CD4-positive, alpha-beta T cell treated with Interleukin-15 for 1 hour (primary cell): ENCODE measurements at places on chromosomes 7 and 10.
A peak's percentile ranks its signal among the peaks of the same experiment; 100 is the strongest.

DNA sequence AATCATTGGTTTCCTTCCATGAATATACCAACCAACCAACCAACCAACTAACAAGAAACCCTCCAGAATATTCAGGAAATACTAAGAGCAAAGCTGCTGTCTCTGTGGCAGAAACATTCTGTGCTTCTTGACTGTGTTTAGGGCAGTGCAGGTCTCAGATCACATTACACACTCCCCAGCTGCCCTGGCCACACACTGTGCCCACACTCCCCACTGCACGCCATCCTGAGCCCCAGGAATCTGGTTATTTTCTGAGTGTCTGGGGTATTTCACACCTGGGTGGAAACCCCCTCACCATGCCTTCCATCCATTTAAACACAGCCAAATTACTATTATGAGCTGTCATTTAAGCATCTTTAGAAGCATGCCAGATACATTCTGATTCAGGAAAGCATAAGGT lies 183.7 kb upstream of the ANK3 start:
- DNase-seq = no peak

- no peak for DNase-seq
Observed at GRCh38 chr7:107167483-107168232, 1.1 kb upstream of the HBP1 start.

GRCh38 chr7:40918701-40919271 lies 784.0 kb downstream of the SUGCT start:
- no peak for DNase-seq

DNA sequence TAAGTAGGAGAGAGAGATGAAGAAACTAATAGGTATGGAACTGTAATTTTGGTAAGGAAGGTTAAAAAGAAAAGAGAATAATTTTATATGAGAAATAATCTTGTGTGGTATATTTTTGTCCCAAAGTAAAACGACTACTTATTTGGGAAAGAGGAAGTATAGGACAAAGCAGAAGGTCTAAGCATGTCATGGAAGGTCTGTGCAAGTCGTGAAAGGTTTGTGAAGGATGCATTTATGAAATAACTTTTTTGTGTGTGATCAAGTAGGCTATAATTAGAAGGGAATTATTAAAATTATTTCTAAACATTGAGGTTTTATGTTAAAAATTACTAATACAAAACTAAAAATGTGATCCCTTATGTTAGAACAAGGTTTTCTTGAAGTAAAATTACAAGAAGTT lies 63.3 kb downstream of the ZNF783 start:
- DNase-seq = no peak

GRCh38 chr10:116146372-116147140 lies 126.5 kb downstream of the GFRA1 start:
- no peak for DNase-seq

GRCh38 chr7:108406222-108406890 lies 49.9 kb downstream of the NRCAM start:
- DNase-seq = no peak

DNA sequence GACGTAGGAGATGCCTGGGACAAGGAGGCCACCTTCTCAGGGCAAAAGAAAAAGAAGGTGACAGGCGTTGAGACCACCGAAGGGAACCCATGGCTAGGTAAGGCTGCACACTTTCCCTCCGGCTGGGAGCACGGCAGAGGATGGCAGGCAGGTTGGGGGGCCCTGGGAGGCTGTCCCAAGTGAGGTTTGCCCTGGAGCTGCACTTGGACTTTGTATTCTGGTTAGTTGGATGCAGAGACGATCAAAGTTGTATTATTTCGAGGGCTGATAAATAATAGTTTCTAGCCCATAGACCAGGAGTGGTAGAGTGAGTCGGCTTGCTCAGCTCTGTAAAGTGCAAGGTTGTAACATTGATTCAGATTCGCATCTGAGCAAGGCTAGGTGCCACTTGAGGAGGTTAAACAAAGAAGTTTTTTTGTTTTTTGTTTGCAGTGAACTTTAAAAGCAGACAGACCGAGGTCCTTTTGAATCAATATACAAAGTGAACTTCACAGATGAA lies 608 bp downstream of the ENTPD7 start:
- DNase-seq = no peak

- DNase-seq = no peak
Observed at GRCh38 chr10:33476757-33477273, 142.3 kb upstream of the NRP1 start.

GRCh38 chr7:133723044-133723443 lies 404.1 kb upstream of the LRGUK start:
- DNase-seq = no peak

- no peak for DNase-seq
Observed at GRCh38 chr7:101996876-101997275, 179.4 kb downstream of the CUX1 start.

- DNase-seq = no peak
Observed at GRCh38 chr10:101595591-101596433, 7.7 kb downstream of the DPCD start.

GRCh38 chr10:102102421-102102820 lies 17.7 kb downstream of the LDB1 start:
- DNase-seq = no peak

DNA sequence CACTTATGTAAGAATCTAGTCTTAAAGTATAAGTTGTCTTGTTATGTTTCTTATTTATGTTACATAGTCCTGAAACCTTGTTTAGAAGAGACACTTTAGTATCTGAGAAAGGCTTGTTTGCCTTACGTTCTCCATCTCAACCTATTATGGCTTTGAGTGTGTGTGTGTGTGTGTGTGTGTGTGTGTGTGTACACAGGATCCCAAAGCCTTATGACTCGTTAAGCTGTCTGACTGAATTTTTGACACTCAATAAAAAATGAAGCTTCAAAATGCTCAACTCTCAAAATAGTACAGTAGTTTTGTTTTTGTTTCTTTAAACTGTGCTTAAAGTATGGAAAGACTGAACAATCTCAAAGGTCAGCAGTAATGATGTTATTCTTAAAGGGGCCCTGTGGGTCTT lies 18.0 kb downstream of the CALU start:
- no peak for DNase-seq

DNA sequence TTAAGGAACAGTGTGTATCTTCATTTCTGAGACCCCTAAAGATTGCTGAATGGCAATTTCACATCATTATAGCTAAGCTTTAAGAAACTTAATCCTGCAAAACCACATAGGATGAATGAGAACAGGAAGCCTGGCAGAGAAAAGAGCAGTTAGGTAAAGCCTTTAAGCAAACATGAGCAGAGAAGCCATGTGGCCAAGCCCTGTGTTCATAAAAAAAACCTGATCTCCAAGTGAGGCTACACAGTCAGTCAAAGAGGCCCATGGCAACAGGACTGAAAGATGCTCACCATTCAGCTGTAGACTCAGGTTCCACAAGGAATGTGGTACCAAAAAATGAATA lies 9.3 kb downstream of the LIPA start:
- DNase-seq = no peak

- no peak for DNase-seq
Observed at GRCh38 chr10:29386342-29386999, 97.6 kb downstream of the LYZL1 start.

DNA sequence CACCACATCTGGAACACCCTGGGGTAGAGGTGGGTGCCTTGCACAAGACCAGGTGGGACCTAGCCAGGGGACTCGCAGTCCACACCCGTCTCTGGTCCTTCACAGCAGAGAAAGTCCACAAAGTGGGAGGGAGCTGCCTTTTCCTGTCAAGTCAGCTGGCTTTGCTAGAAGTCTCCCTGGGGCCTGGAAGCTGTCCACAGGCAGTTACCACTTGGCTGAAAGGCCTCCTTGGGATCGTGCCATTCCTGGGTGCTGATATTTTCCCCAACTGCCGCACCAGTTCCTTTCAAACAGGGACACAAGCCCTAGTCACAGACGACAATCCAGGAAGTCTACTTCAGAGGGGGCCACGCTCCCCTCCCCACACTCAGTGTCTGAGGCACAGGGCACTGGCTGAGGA lies 75.4 kb downstream of the AFAP1L2 start:
- no peak for DNase-seq

- no peak for DNase-seq
Observed at GRCh38 chr10:86251426-86251825, 115.2 kb downstream of the GRID1 start.

- DNase-seq = no peak
Observed at GRCh38 chr10:96044736-96045135, 1.4 kb downstream of the CCNJ start.

DNA sequence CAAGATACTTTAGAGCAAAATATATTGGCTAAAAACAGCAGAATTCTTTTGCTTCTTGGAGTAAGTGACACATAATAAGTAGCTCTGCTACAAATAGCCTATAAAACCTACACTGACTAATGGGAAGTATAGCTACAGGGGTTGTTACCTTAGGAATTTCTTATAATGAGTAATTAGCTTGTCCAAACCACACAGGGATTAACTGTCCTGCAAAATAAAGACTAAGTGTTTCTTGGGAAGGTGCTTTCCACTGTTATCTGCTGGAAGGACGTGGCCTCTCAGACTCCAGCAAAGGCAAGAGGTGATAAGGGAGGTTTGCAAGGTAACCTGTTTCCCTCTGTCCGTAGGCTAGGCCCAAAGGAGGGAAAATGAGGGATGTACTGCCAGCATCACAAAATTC lies 302.4 kb downstream of the DOCK4 start:
- no peak for DNase-seq

GRCh38 chr7:111839261-111839660 lies 277.0 kb upstream of the IMMP2L start:
- no peak for DNase-seq

GRCh38 chr7:1160670-1161021 lies 650 bp upstream of the ZFAND2A start:
- no peak for DNase-seq

- DNase-seq = no peak
Observed at GRCh38 chr7:151242159-151243044, 6.1 kb downstream of the SMARCD3 start.

- DNase-seq = no peak
Observed at GRCh38 chr10:3896161-3896560, 111.2 kb upstream of the KLF6 start.

GRCh38 chr10:22620140-22620857 lies 94.1 kb downstream of the PIP4K2A start:
- no peak for DNase-seq

DNA sequence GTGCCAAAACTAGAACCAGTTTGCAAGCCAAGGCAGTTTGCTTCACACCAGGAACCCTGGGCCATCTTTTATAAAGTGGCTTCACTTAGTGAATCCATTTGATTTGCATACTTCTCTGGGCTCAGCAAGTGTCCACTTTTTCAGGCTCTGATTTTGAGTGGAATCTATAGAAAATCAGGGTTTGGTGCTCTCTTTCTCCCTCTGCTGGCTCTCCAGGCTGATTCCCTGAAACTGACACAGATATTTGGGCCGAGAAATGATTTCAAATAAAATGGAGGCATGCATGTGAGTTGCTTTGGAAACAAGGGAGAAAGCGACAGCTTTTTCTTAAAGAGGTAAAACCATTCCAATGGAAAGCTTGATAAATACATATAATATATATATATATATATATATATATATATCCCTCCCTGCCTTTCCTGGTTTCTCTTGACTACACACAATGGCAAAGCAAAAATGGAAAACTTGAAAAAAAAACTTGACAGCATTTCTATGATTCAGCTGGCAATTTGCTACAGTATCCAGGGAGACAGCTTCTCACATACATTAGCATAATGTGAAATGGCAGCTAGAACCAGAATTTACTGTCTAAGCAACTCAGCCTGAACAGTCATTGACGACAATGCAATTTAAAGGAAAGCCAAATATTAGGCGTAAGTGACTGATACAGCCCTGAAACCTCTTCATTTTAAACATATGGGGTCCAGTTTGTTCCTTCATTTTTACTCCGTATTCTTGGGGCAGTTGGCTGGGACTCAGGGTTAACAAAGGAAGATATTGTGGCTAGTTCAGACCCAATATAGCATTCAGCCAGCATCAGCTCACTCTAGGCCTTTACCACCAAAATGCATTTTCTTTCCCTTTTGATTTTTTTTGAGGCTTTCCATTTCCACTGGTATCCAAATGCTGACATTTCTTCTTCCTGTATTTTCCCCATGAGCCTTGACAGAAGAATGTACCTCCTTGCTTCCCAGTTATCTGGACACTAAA lies 188.5 kb downstream of the TMEM178B start:
- DNase-seq = no peak

- no peak for DNase-seq
Observed at GRCh38 chr7:3968234-3968633, 667.2 kb downstream of the SDK1 start.

DNA sequence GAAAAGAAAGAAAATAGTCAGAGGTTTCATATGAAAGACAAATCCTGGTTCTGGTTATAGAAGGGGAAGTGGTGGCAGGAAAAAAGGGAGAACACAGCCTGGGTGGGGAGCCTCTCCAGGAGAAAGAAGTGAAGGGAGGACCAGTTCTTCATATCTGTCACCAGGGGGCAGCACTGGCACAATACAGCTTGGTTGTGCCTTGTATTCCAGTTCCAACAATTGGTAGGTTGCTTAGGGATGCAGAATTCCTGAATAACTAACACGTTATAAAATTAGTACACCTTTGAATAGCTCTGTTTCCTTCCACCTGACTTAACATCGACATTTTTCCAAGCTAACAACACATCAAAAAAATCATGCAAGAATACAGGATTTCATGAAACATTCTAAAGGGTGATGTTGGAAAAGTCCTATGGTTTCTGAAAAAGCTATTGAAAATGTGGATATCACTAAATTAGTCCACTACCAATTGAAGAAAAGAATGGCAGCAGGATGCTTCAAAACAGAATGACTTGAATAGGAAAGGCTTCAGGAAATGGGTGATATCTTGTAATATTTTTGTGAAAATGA lies 52.9 kb downstream of the CYP26A1 start:
- DNase-seq = no peak

GRCh38 chr10:86878983-86879713 lies 78.3 kb downstream of the MMRN2 start:
- no peak for DNase-seq

GRCh38 chr10:119750391-119751230 lies 24.8 kb downstream of the INPP5F start:
- DNase-seq = peak; percentile 65

DNA sequence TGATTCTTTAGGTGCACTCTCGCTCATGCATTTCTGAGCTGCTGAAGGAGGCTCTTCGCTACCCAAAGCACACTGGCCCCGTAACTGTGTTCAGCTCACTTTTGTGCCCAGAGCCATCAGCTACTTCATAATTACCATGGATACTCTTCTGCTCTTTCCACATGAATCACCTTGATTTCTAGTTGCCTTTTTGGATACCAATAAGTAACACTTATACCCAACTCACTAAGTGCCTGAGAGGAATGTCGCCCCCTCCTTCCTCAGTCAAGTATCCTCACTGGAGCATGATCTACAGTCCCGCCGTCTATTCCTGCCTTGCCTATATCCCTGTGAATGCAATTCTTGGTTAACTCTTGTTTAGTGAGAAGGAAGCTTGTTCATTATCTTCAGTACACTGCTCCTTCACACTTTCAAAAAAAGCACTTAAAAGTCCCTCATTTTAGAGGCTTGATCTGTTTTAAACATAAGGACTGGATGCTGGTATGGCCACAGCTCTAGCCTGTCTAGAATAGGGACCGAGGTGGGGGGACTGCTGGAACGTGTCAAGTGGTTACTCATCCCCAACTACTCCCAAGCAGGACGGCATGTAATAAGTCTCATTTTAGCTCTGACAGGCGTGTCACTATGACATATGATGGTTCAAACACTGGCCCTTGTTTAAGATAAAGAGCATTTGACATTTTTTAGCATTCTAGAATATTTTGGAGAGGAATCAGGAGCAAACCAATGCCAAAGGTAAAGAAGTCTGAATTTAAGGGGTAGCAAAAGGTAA lies 23.7 kb downstream of the SVIL start:
- no peak for DNase-seq

GRCh38 chr7:99551334-99551733 lies 580 bp downstream of the FAM200A start:
- DNase-seq = no peak
